ENCODE measurements at places on chromosomes 1 and 21. TPM values are rescaled to one million over a fixed set of nuclear protein-coding genes. Genes with fewer than 3 reads are reported as not detected.

TMEM269 gene
- total RNA-seq: 0.18 TPM

PNRC2 gene
- total RNA-seq: 72.2 TPM

- no peak for DNase-seq
Measured at GRCh38 chr1:199151634-199152425, 513.0 kb downstream of the PTPRC start.

GRCh38 chr1:39154553-39155421 is 49.7 kb upstream of the MACF1 start:
- DNase-seq: peak; percentile 63

All from HFFc6 (cell line).